ENCODE measurements at places on chromosomes 5 and 9. TPM values are rescaled to one million over a fixed set of nuclear protein-coding genes. Genes with fewer than 3 reads are reported as not detected.
A peak's percentile ranks its signal among the peaks of the same experiment; 100 is the strongest.

LCN9 gene
- 2.6 TPM for total RNA-seq

GRCh38 chr5:179312557-179313235 lies 32.6 kb downstream of the ADAMTS2 start:
- DNase-seq = no peak

- no peak for DNase-seq
These were observed 163.3 kb upstream of the ZNF608 start for GRCh38 chr5:124909734-124910133.

DNA sequence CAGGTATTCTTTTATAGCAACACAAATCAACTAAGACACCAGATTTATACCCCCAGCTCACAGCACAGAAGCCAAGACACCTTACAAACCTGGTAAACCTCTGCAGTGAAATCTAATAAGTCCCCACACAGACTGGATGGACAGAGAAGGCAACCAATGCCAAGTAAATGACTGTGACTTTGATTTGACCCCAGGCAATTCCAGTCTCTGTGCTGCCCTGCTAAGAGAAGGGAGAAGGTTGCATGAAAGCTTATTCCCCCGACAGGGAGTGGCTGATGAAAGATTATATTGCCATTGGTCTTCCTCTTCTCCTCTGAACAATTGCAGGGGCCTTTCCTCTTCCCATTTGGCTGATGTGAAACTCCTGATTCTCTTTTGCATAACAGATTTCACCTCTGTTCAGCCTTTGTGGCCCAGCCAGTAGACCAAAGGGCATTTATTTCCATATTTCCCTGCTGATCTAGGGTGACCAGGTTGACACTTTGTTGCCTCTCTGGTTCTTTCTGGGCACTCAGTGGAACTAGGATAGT lies 107.6 kb downstream of the ADRB2 start:
- no peak for DNase-seq

- DNase-seq = no peak
These were observed 43.9 kb upstream of the ORM1 start for GRCh38 chr9:114278881-114279570.

DNA sequence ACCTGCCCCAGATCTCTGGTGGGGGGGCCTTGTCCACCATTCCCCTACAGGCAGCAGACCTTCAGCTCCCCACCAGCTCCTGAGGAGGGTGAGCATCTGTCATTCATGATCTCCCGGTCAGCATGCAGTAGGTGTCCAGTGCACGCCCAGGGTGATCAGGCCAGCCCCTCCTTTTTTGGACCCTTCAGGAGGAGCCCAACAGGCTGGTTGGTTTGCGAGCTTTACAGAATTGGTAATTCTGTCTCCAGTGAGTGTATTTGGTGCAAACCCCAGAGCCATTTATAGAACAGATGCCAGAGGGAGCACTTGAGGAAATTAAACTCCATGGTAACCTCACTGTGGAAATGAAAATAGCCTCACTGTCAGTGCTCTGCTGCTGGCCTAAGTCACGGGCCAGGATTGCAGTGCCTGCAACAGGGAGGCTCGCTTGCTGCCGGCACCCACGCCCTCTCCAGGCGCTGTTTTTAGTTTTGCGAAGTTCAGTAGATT lies 23.4 kb downstream of the WNK2 start:
- no peak for DNase-seq

DNA sequence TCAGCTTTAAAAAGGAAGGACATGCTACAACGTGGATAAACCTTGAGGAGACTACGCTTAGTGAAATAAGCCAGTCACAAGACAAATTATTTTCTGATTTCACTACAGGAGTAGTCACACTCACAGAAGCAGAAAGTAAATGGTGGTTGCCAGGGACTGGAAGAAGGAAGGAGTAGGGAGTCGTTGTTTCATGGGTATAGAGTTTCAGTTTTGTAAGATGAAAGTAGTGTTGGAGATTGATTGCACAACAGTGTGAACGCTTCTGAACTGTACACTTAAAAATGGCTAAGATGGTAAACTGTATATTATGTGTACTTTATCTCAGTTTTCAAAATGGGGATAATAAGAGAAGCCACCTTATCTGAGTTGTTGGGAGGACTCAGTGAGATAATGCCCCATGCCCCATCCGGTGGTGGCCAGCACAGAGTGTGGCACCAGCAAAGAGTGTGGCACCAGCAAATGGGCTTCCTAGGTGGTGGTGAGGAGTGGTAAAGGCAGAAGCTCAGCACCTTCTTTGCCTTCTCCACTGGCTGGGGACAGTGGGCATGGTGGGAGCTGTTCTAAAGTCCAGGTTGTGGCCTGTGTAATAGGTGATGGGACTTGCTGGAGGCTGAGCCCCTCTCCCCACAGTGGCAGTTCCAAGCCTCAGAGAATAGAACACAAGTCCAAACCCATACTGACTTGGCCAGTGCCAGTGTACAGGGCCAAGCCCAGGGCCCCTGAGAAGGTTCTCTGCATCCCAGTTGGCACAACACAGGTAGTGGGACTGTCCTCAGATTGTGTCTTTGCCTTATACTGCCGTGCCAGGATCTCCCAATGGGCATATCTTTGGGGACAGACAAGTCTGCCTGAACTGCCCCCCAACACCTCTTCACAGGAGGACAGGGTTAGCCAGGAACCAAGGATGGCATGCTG lies 4.4 kb downstream of the SLC22A4 start:
- DNase-seq = no peak

- no peak for DNase-seq
These were observed 101.9 kb upstream of the S1PR3 start for GRCh38 chr9:88889386-88889785.

- DNase-seq = peak; percentile 12
These were observed 282.7 kb upstream of the VLDLR start for GRCh38 chr9:2338777-2339365.
